ENCODE measurements at places on chromosomes 2 and 18. TPM values are rescaled to one million over a fixed set of nuclear protein-coding genes. Genes with fewer than 3 reads are reported as not detected.

The TUBB8B gene
- total RNA-seq: 0.77 TPM

The ARHGAP25 gene
- 5.4 TPM for total RNA-seq

The STEAP3 gene
- 19.3 TPM for total RNA-seq

The C2orf66 gene
- 0.28 TPM for total RNA-seq

The TAF4B gene
- total RNA-seq: 2.0 TPM

The TEX44 gene
- total RNA-seq: not detected

The TRIM54 gene
- 2.2 TPM for total RNA-seq

The ICOS gene
- not detected for total RNA-seq

The OXER1 gene
- total RNA-seq: 0.46 TPM

The PPP3R1 gene
- total RNA-seq: 83.8 TPM

The CD207 gene
- 1.1 TPM for total RNA-seq

The CSRNP3 gene
- total RNA-seq: 47.7 TPM
